Activated T-cell treated with anti-CD3 and anti-CD28 coated beads for 1 hour (primary cell): ENCODE measurements at places on chromosomes 13 and 19.

- no peak for DNase-seq
Observed at GRCh38 chr13:74316547-74316946, 182.3 kb upstream of the KLF12 start.

- no peak for DNase-seq
Observed at GRCh38 chr13:112431734-112432133, 55.6 kb downstream of the SPACA7 start.

- DNase-seq, result no peak
Observed at GRCh38 chr19:7979011-7979410, 26.4 kb downstream of the ELAVL1 start.

DNA sequence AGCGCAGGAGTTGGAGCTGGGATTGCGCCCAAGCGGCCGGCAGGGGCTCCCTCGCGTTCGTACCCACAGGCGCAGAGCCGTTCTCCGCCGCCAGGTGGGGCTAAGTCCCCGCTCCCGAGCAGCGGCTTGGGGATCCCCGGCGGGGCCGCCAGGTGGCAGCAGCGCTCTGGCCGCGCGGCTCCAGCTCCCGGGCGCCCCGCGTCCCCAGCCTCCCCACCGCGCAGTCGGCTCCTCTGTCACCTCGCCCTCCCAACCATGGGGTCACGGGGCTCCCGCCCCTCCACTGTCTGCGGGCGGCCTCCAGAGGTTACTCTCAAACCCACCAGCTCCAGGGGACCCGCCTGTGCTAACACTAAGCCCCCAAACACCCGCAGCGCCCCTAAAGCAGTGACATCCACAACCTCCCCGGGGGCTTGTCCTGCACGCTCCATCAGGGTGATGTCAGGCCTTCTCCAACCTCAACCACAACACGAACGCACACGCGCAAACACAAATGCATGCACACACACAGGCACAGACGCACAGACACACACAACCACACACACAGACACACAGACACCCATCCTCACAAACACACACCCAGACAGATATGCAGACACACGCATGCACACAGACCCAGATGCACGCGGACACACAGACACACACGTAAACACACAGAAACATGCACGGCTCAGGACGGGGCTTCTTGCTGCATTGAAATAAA is 18.4 kb upstream of the KCTD15 start:
- DNase-seq, result peak; percentile 80

DNA sequence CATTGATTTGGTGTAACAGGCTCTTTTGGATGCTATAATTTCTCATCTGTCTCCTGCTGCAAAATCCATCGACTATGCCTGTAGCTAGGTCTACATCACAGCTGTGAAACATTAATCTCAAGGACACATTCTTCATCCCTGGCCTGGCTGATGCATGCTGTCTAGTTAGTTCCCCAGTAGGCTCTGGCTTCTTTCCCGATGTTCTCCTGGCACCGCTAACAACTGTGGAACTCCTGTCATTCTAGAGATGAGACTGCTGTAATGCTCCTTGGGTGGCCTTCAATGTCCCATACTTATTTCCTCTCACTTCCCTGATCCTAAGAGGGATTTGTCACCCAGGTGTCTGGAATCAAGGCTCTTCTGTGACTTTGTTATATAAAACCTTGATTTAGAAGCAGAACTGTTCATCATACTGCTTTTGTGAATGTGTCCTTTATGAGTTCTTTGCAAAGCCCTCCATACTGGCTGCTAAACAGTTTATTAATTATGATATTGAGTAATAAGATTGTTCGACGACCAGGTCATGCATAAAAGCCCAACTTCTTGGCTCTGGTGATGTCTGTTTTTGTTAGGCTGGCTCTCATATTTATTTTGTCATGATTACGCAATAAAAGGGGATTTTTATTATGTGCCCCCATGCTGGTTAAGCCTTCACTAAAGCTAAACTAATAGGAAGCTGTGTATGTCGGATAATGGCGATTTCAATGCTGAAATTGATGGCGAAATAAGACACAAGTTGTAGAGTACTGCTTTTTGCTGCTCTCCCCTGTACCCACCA is 227.5 kb downstream of the DCT start:
- DNase-seq, result no peak

DNA sequence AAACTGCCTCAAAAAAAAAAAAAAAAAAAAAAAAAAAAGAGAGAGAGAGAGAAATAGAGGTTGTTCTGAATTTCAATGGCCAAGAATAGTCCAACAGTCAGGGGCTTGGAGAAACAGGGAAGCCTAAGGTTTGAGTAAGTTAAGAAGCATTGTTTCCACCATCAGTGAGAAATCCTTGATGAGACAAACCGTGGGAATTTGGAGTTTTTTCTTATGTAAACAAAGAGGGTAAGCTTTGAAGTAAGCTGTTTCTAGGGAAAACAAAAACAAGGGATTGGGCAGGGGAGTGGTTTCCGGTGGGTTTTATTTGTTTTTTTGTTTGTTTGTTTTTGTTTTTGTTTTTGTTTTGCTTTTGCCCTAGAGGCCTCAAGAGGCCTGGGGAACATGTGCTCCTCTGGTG is 11.2 kb upstream of the ERVV-1 start:
- DNase-seq, result no peak

DNA sequence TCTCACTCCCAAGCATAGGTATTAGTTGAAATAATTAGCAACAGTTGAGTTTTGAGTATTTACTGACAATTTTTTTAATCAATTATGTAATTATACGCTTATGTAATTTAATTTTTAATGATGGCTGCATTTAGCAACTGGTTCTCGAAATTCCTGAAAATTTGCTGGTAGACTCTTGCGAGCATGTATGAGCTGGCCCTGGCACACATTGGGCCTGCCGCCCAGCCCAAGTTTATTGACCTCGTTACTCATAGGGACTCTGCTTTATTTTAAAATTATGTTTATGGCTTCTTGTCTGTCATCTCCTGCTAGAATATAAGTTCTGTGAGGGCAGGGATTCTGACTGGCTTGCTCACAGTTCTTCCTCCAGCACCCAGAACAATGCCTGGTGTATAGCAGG is 6.7 kb downstream of the KLK14 start:
- DNase-seq, result no peak

DNA sequence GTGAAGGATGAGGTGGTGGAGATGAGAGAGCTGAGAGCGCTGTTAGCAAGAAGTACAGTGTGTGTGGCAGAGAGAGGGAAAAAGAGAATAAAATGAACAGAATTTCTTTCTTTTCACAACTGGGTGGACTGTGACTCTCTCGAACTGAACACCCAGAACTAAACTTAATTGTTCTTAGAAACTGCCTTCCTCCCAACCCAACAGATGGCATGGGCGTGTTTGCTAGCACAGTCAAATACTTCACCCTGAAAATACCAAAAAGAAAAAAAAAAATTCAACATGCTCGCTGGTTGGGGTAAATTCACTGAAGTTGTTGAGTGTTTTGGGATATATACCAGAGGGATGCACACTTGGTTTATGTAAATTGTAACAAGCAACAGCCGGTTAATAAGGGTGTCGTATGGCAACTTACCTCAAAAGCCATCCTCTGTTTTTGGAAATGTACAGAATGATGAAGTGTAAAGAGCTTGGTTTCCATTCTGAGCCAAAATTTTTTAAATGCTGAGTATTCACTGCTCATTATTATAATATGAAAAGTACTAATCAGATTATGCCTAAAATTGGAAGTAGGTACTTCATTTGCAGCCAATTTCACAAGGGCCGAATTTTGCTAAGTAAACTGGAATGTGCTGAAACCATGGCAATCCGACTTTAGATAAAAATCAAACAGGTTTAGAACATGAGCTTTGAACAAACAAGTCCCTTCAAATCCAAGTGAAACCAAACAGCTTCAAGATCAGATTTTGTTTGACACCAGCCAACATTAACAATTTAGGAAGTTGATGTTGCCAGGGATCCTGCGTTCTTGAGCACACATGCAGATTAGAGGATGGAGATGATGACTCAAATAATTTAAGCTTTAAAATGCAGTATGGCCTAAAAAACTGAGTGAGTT is 115.8 kb downstream of the ZIC5 start:
- no peak for DNase-seq

- DNase-seq, result no peak
Observed at GRCh38 chr13:102176846-102177245, 225.0 kb downstream of the FGF14 start.

- no peak for DNase-seq
Observed at GRCh38 chr19:50580970-50581634, 12.9 kb upstream of the LRRC4B start.

DNA sequence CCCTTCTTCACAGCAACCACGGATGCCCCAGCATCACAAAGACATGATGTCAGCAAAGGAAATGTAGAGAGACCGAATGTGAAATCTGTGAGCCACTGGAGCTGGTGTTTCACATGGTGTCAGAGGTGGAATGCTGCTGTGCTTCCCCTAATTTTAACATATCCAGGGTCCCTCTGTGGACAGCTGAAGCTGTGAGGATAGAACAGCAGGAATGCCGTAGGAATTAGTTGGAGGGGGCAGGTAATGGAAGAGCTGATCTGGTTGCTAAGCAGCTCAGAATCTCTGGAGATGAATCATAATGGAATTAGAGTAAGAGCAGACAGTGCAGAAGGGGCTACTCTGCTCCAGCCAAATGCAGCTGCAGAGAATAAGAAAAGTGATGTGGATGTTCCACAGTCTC is 68.9 kb upstream of the ZNF835 start:
- DNase-seq, result no peak

- DNase-seq, result no peak
Observed at GRCh38 chr13:31965361-31966066, 66.1 kb upstream of the FRY start.

DNA sequence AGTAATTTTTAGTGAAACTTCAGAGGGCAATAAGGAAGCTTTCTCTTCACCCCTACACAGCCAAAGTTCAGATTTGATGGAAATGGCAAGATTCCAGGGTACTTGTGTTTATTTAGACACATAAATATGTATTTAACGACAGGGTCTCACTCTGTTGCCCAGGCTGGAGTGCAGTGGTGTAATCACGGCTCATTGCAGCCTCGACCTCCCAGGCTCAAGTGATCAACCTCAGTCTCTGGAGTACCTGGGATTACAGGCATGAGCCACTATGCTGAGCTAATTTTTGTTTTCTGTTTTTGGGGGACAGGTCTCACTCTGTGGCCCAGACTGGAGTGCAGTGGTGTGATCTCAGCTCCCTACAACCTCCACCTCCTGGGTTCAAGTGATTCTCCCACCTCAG is 2.0 kb upstream of the SYCE2 start:
- DNase-seq, result no peak

GRCh38 chr19:42284066-42284501 is 15.0 kb downstream of the CIC start:
- peak; percentile 77 for DNase-seq

DNA sequence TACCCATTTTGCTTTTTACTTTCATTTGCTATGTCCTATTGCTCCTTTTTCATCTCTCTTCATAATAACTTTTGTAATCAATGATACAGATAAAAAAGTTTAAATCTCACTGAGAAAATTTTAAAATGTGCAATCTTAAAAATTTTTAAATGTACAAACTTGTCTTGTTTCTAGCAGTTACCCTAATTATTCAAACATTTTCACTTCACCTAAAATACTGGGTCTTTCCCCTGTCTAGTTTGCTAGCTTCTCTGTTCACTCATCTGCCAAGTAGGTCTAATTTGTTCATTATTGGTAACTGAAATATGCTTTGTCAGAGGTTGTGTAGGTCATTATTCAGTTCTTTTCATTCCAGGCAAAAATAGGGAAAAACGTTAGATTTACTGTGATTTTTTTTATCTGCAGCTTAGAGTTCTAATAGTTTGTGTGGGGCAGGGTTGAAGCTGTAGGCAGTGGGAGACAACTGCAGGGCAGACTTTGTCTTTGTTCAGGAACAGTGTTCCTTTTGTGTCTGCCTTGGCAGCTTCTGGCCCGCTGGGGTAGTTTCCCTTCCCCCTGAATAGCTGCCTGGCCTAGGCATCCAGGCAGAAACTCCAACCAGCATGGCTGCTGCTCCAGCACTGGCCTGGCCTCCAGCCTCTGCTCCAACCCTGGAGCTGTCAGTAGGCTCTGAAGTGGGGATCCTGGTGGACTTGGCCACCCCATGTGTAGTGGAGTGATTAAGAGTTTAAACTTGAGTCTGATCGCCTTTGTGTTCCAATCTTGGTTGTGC is 48.5 kb downstream of the WDFY2 start:
- no peak for DNase-seq

GRCh38 chr13:114143806-114144605 is 11.6 kb upstream of the RASA3 start:
- no peak for DNase-seq

DNA sequence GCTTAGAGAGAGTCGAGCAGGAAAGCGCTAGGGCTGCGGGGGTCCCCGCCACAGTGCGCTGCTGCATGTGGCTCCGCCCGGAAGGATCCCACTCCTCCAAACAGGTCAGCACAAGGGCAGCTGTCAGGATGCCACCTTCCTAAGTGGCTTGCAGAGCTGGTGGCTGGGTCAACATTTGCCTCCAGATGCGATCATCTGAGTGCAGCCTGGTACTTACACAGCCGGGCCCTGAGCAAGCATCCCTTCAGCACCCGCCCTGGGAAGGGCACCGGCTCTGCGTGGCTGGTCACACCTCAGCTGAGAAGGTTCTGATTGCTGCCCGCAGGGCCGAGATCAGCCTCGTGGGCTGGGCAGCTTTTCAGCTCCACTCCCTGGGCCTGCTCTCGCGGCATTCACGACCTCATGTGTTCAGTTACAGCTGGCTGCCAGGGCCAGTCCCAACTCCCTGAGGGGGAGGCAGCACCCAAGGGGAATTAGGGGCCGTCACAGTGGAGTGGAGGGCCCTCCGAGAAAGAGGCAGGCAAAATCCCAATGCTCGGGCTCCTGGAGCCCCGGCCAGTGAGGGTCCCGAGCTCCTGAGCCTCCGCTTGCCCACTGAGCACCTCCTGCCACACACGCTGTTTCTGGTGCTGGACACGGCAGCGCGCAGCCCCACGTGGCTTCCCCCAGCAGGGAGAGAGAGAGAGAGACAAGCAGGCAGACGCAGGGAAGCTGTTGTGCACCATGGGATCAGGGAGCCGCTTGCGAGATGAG is 26.8 kb downstream of the AP1M1 start:
- DNase-seq, result no peak

GRCh38 chr13:62510906-62511655 is 1095.4 kb upstream of the PCDH20 start:
- no peak for DNase-seq

- DNase-seq, result no peak
Observed at GRCh38 chr13:49499889-49500660, 4.3 kb downstream of the PHF11 start.

DNA sequence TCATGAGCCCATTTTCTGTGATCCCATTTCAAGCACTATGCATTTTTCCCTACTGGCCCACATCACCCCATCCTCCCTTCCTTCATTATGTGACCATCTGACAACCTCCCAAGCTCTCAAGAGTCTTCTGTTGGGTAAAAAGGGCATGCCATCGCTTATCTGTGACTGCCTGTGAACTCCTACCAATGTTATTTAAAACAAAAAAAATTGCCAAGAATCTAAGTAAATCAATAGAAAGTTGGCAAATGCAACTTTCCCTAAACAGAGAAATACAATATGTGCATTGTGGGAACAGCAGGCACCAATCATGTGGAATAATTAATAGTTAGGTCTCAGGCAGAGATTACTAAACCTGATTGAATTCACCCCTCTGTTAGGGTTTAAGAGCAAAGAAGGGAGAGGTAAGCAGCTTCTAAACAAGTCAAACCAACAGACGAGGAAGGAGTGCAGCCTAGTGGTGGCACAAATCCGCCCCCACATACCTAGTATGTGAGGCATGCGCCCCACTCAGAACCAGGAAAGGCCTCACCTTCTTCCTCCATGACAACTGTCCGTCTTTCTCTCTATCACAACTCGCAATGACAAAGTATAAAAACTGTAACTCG is 29.8 kb downstream of the DZIP1 start:
- DNase-seq, result no peak
